ENCODE measurements at places on chromosomes 7 and 10.

GRCh38 chr10:62637249-62638061 is 167.1 kb upstream of the ADO start:
- no peak for DNase-seq

DNA sequence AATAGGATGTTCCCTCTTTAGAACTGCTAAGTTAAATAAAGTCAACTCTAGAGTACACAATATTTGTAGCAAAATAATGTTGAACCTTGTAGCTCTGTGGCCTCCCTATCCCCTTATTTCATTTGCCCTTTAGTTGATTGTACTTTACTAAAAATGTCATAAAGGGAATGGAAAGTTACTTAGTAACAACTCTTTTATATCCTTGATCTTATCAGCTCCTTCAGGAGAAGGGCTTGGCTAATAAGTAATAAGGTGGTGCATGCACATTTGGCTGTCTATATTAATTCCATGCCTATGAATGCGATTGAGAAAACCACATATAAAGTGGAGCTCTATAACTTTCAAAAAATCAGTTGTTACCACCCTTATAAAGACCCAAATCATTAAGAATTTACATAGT is 41.5 kb upstream of the GATA3 start:
- no peak for DNase-seq

DNA sequence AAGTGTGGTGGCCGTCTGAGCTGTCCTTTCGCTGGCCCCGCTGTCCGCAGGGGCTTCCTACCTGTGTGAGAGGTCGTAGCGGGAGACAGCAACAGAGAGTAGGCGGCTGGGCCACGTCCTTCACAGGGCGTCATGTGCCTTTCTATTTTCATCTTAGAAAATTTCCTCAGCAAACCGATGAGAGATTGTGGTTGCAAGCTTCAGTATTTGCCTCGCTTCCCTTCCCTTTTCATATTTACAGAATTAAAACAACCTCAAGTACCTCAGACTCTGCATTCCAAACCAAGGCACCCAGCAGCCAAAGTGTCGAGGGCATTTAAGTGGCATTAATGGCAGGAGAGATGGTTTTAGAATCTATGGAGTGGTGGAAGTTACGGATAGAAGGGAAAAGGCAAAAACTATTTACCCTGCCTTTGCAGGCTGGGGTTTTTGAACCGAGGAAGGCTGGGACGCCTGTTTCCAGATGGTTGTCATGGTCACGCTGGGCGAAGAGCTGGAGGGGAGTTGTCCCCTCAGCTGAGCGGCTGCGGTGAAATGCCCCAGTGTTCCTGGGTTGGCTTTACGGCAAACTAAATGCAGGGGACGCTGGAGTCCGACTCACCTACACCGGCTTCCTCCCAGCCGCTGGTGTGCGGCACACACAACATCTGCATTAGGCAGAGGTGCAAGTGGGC is 41.9 kb downstream of the WIPI2 start:
- no peak for DNase-seq

GRCh38 chr10:71790749-71791440 is 17.6 kb upstream of the VSIR start:
- DNase-seq, result no peak

GRCh38 chr7:51126324-51126723 is 190.3 kb downstream of the COBL start:
- DNase-seq, result no peak

- no peak for DNase-seq
Observed at GRCh38 chr10:90136731-90137316, 435.4 kb downstream of the KIF20B start.

DNA sequence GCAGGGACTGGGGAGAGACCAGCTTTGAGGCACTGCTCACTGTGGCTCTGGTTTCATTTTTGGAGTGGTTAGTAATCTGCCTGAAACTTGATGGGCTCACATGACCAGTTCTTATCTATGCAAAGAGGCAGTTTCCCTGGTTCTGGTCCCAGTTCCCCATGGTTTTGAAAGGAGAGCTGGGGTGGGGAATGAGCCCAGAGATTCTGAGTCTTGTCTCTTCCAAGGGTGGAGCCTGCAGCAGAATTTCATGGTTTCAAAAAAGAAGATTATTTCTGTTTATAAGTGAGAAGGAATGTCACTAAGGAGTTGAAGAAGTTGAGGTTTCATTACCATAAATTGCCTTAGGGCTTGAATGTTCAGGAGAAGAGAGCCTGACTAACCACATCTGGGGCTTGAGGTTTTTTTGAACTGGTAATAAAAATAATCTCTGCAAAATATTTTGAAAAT is 190.2 kb upstream of the HABP2 start:
- no peak for DNase-seq

- no peak for DNase-seq
Observed at GRCh38 chr7:55531536-55531935, 40.8 kb downstream of the VOPP1 start.

DNA sequence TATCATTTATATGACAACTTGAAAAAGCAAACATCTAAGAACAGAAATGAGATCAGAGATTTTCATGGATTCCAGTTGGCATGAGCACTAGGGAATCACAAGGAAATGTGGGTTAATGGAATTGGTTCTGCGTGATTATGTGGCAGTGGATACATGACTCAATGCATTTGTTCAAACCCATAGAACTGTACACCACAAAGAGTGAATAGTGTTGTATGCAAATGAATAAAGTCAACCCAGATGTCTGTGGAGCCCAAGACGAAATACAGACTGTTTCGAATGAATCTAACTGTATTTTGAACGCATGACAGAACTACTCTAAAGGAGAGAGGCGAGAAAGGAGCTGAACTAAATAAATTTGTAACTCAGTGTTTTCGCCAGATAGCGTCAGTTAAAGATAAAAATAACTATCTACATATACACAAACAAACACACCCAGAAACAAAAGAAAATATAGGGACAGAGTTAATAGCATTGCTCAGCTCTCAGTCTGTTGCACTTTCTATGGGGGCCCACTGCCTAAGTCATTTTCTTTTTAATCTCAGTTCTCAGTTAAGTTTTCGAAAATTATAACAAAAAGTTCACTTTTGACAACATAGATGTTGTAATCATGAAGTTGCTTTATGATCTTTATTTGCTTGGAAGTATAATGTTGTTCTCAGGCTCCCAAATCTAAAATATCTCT is 636.7 kb upstream of the SEMA3D start:
- DNase-seq, result no peak

- no peak for DNase-seq
Observed at GRCh38 chr10:34543716-34544115, 271.4 kb downstream of the PARD3 start.

GRCh38 chr10:99560277-99561126 is 27.8 kb downstream of the NKX2-3 start:
- DNase-seq, result peak; percentile 11

DNA sequence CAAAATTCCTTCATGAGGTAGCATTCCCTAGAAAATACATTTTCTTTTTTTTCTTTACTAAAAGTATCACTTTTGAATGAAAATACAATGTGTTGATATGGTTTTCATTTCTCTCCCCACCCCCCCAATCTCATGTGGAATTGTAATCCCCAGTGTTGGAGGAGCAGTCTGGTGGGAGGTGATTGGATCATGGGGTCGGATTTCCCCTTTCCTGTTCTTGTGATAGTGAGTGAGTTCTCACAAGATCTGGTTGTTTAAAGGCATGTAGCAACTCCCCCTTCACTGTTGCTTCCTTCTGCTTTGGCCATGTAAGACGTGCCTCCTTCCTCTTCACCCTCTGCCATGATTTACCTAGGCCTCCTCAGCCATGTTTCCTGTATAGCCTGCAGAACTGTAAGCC is 790.3 kb upstream of the KCND2 start:
- no peak for DNase-seq

DNA sequence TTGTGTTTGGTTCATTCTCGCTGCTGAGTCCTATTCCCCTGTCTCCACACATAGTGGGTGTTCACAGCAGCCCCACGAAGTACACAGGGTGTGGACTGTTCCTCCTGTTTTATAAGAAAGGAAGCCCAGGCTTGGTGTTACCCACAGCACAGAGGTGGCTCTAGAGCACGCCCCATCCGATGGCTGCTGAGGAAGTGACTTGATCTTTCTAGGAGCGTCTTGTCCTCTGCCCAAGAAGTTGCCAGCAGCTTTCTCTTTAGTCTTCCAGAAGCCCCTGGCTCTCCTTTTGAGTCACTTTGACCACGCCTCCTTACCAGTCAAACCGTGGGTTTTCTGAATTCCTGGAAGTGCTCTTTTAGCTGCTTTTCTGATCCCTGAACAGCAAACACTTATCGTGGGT is 94.0 kb downstream of the GRK5 start:
- no peak for DNase-seq

DNA sequence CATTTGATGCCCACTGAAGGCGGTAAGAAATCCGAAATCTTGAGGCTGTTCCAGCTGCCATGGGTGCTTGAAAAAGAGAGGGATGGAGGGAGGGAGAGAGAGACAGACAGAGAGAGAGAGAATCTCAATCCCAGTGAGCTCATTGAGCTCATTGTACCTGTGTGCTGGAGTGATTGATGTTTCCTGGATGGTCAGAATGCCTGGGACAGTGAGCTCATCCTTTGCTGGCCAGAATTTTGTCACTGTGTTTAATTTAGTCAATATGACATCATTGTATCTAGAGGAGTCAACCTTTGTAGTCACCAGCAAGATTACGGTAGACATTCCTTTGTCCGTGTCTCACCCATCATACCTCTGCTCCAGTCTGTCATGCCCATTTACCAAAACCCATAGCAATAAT is 625.4 kb upstream of the POM121L12 start:
- no peak for DNase-seq

DNA sequence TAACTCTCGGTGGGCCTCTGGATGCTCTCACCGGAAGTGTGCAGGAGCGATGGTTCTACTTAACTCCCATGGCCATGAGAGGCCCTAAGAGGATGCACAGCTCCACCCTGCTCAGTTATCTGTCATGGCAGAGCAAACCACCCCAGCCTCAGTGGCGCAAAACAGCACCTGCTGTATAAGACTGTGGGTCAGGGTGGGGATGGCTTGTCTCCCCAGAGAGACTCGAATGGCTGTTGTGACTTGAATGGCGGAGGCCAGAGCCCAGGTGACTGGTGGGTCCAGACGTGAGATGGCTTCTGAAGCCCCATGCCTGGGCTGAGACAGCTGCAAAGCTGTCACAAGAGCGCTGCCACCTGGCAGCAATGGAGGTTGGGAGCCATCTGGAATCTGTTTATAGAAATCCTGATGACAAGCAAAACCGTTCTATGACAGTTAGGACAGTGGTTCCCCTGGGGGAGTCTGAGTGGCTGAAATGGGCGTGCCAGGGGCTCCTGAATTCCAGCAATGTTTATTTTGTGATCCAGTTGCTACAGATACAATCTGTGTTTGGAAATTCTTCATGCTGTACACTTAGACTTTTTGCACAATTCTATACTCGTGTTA is 490.5 kb downstream of the TCERG1L start:
- DNase-seq, result peak; percentile 39

- DNase-seq, result no peak
Observed at GRCh38 chr7:148148456-148148855, 442.1 kb upstream of the C7orf33 start.

- DNase-seq, result no peak
Observed at GRCh38 chr7:133300811-133301210, 47.9 kb downstream of the EXOC4 start.

DNA sequence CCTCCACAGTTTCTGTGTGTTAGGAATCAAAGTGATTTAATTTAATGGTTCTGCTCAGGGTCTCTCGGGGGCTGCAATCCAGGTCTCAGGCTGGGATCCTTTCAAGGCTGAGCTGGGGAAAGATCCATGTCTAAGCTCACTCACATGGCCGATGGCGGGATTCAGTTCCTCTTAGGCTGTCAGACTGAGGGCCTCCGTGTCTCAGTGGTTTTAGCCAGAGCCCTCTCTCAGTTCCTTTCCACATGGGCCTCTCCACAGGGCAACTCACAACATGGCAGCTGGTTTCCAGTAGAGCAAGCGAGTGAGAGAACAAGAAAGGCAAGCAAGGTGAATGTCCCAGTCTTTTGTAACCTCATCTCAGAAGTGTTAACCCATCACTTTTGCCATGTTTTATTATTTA is 26.9 kb downstream of the CAV1 start:
- DNase-seq, result no peak

GRCh38 chr7:20075992-20076820 is 141.0 kb downstream of the MACC1 start:
- DNase-seq, result no peak

DNA sequence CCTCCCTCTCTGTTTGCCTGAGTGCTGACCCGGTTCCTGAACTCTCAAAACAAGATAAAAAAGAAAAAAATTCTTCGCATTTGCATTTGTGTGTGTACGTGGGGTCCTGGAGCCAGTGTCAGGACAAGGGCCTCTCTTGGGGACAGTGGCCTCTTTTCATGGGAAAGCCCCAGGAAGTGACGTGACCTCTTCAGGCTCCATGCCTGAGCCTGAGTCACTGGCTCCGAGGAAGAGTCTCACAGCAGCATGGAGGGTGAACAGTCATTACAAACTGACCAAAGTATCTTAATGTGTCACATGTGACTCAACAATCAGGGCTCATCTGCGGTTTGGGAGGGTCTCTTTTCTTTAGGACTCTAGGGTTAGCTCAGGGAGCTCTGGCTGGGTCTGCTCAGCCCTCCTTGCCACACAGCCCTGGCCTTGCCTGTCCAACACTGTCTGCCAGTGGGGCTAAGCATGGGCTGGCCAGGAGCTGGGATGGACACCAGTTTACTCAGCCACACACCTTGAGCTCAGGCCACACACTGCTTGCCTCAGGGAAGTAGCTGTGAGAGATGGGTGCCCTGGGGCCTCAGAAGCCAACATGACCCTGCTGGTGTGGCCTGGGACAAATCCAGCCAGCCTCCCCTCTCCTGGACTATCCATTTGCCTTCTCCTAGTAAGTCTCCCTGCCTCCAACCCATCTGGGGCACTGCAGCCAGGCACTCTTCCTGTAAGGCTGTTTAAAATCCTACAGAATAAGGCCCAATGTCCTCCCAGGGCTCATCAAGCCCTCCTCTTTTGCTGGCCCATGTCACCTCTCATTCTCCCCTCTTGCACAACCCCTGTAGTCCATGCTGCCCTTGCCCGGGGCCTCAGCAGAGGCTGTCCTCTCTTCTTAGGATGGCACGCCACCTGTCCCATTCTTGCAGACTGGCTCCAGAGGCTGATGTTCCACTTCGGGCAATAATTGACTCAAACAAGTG is 10.5 kb downstream of the TMEM273 start:
- DNase-seq, result no peak

GRCh38 chr10:75512203-75512933 is 80.9 kb downstream of the LRMDA start:
- DNase-seq, result peak; percentile 53

- DNase-seq, result no peak
Observed at GRCh38 chr7:44416941-44417340, 73.5 kb downstream of the NUDCD3 start.
